NCI-H187 treated with DMSO at 0.1 percent for 48 hours (cell line): ENCODE measurements at places on chromosomes 4 and X.

DNA sequence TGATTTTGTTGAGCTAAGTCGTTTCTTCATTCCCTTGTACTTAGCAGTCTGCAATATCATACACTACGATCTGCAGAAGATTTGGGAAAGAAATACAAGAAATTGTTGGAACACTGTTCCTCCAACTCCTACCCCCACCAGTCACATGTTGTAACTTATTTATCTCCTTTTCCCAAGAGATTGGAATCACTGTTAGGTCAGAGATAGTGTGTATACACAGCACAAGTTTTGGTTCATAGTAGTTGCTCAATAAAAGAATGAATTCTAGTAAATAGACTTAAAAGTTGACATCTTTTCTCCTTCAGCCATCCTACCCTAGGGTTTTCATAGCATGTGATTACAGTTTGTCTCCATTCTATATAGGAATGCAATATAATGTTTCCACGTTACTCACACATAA, 68.8 kb downstream of the ARFIP1 start:
- no peak for DNase-seq

GRCh38 chrX:25527156-25527555, 511.4 kb upstream of the ARX start:
- DNase-seq: no peak

DNA sequence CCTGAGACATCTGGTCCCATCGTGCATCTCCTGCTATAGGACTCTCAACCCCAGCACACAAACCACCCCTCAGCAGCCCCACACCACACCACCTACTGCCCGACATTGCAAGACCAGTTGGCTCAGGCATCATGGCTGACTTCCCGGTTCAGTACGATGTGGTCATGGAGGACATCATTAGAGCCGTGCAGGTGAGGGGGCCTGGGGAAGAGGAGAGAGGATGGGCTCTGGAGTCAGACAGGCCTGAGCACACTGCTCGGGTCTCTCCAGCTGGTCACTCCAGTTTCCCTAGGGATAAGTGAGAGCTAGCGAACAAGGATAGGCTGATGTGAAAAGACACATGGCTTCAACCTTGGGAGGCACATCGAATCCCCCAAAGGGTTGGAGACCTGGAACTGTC, 17.2 kb downstream of the MAGED2 start:
- no peak for DNase-seq

DNA sequence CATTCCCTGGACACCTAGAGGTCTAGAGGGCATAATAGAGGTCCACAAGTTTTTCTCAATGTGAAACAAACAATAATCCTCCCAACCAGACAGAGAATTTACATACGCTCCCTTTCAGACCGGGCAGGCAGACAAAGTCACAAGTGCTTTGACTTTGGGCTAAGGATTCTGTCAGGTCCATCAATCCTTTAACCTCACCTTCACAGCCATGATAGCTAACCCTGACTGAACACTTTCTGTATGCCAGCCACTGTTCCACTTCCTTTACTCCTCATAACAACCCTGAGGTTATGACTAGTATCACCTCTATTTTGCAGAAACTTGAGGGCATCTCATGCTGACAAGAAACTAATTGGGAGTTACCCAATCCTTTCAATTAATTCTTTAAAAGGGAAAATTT, 118.8 kb upstream of the AFF2 start:
- no peak for DNase-seq

- no peak for DNase-seq
These were observed 3.8 kb upstream of the SERPINA7 start for GRCh38 chrX:106042296-106042695.

GRCh38 chr4:86630629-86631028, 36.5 kb downstream of the PTPN13 start:
- no peak for DNase-seq

GRCh38 chr4:8679032-8679431, 86.5 kb downstream of the CPZ start:
- DNase-seq: no peak

DNA sequence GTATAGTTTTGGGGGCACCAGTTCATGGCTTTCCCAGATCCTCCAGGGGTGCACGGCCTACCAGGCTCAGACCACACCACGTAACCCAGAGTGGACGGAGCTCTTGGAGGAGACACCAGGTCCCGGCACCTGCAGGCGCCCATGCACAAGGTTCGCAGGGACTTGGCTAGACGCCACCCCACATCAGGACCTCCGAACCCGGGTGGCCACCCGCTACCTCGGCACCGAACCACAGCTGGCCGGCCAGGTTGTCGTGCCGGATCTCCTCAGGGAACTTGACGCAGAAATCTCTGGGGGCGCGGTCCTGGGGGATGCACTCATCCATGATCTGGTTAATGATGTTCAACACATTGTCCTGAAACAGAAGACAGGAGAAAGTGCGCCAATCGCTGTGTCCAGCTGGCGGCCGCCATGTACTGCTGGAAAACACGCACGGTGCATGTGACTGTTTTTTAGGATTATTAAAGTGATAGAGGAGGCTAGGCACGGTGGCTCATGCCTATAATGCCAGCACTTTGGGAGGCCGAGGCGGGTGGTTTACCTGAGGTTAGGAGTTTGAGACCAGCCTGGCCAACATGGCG, 77.1 kb downstream of the ZFYVE28 start:
- no peak for DNase-seq

DNA sequence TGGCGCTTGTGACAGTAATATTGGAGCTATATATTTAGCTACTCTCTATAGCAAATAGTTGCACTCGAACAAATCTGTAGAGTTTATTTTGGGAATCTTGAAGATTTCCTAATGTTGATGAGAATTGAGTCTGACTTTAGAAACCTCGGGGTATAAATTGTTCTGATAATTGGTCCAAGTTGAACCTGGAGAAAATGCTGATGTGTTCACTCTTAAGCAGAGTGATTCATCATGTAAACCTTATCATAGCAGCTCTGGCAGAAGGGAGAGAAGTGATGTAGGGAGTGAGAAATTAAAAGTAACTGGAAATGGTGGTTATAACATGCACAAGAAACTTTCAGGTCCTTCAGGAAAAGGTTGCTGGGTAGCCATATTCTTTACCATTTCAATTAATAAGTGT, 16.4 kb upstream of the SLC4A4 start:
- no peak for DNase-seq

GRCh38 chrX:24245202-24245601, 68.7 kb downstream of the SUPT20HL2 start:
- no peak for DNase-seq

DNA sequence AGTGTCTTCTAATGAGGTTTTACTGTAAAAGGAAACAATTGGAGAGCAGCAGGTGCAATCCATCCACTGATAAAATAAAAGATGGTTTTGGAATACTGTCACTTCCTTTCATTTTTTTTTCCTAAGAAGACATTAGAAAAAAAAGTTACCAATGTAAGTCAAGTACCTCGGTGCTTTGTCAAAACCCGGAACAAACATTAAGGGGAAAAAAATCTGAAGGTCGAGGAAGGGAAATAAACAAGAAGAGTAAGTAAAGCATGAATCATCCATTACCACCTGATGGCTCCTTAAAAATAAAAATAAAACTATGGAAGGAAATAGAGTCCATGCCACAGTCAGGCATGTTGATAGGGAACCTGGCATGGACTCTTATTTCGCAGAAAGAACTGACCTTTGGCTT, 15.3 kb upstream of the XPNPEP2 start:
- no peak for DNase-seq

- no peak for DNase-seq
These were observed 91.2 kb downstream of the GPRIN3 start for GRCh38 chr4:89216422-89216821.
